NCI-H510A treated with DMSO at 0.1 percent for 48 hours (cell line): ENCODE measurements at places on chromosomes 7 and 10.
A peak's percentile ranks its signal among the peaks of the same experiment; 100 is the strongest.

- no peak for DNase-seq
Measured at GRCh38 chr7:157612664-157613561, 276.1 kb downstream of the DNAJB6 start.

GRCh38 chr10:68628576-68629127 lies 68.5 kb downstream of the TET1 start:
- no peak for DNase-seq

DNA sequence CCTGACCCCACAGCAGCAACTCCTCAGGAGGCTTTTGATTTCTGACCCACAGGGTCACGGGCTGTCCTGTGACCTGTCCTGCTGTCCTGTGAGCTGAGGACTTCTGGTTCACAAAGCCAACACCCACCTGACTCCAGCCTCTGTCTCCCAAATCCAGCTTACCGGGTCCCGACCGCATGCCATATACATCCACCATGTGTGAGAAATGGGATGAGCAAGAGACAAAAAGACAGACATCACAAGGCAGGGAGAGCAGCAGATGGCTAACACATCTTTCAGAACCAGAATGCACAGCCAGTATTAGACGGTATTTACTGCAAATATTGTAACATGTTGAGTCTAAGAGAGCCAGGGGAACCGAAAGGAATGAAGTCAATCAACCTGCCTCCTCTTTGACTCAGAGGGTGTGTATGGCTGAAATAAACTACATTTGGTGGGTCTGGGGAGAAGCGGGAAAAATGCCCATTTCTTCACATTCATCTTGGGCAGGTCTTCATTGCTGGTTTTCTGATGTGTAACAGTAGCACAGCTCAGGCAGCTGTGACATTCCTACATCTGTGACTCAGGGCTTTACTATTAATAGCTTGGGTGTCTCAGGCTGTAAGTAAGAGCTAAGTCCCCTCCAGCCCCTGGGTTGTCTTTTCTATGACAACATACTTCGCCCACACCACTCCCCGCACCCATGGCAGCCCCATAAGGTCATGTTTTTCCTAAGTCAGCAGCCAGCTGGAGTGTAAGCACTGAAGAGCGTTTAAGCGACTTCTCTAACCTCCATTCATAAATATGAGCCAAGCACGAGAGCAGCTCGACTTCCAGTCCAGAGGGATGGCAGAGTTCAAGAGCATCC lies 25.0 kb downstream of the ABLIM1 start:
- peak; percentile 34 for DNase-seq

DNA sequence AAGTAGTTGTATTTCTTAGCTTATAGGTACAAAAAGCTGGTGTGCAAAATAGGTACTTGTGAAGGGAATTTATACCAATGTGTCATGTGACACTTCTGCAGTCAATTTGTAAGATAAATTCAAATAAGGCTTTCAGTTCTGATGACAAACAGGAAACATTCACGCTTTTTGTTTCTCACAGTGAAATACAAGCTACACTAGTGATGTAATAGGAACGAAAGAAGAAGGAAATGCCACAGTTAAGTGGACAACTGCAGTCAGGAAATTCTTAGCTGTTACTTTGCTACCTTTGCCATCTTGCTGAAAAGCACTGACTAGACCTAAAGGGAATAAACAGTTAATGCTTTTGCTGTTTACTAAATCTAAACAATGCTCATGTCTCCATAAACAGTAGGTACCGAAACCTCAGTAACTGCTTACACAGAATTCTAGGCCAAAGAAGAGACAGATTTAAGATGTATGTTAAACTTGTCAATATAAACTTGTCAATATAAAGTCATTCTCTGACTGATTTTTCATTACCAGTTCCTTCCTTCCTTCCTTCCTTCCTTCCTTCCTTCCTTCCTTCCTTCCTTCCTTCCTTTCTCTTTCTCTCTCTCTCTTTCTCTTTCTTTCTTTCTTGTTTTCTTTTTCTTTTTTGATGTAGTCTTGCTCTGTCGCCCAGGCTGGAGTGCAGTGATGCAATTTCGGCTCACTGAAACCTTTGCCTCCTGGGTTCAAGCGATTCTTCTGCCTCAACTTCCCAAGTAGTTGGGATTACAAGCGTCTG lies 10.1 kb downstream of the OTUD1 start:
- no peak for DNase-seq

GRCh38 chr7:94683066-94683465 lies 27.1 kb upstream of the SGCE start:
- no peak for DNase-seq

GRCh38 chr7:94630855-94631254 lies 25.1 kb downstream of the SGCE start:
- DNase-seq, result no peak

DNA sequence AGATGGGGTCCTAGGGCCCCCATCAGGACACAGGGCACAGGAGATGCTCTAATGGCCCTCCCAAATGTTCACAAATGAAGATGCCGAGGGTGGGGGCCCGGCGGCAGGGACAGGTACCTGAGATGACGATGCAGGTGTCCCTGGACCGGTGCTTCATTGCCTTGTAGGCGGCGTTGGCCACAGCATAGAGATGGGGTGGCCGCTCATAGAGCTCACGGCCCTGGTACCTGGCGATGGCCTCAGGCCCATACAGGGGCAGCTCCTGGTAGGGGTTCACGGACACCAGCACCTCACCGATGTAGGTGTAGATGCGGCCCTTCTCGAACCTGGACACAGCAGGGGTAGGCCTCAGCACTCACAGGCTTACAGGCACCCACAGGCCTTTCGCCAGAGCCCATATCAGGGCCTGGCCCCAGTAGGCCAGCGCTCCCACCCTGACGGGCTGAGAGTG lies 2.0 kb downstream of the MYO1G start:
- DNase-seq, result no peak

- DNase-seq, result no peak
Measured at GRCh38 chr10:76270464-76270863, 839.0 kb downstream of the LRMDA start.

DNA sequence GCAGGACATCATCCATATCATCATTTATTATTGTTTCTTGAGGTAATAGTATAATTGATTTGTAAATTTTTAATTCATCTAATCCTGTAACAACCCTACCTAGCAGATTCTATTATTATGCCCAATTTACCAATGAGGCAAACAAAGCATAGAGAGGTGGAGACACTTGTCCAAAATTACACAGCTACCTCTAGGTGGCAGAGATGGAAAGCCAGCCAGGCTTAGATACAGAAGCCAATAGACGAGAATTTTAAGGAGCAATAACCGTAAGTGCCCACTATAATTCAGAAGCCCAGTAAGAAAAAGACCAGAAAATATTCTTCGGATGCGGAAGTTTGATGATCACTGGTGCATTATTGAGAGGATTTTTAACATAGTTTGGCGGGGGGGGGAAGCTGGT lies 54.0 kb downstream of the ANK3 start:
- no peak for DNase-seq

DNA sequence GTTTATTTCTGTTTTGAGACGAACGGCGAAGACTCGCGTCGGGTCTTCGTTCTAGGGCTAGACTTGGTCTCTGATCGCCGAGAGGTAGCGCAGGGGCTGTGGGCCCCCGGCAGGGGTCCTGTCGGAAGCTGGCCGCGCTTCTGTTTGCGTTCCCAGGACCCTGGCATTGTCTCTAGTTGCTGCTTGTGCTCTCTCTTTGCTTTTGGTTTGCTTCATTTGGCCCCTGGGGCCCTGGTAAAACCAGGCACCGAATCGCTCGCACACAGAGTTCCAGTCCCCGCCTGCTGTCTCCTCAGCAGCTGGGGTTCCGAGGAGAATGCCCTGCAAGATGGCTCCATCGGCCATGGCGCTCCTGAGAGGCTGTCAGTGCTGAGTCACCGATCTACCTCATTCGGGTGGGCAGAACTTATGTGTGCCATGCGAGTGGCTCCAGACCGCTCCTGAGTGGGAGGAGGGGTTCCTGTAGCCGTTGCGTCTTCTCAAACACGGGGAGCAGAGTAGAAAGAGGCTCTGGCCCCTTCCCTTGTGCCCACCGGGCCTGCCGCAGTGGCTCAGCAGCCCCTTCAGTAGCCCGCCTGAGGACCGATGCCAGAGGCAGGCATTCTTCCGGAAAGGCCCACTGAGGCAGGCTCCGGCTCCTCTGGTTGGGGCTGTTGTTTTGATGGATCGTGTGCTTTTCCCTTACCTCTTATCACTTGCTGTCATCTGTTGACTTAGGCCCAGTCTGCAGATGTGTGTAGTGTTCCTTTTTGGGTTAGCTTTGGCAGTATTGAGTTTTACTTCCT lies 826 bp downstream of the CHPF2 start:
- DNase-seq, result no peak

GRCh38 chr10:72315054-72315453 lies 39.7 kb downstream of the DNAJB12 start:
- DNase-seq, result no peak
